Muscle of leg (tissue), 16 donors: ENCODE measurements at places on chromosomes 12 and 14. TPM values are rescaled to one million over a fixed set of nuclear protein-coding genes. Genes with fewer than 3 reads are reported as not detected.

ISCU gene
- total RNA-seq, result 106 TPM

HSPB8 gene
- 125 TPM for total RNA-seq

CCDC85C gene
- total RNA-seq, result 3.4 TPM

CMA1 gene
- 0.13 TPM for total RNA-seq

PPFIA2 gene
- 3.1 TPM for total RNA-seq

ADAMTS20 gene
- total RNA-seq, result 0.09 TPM

PPM1H gene
- total RNA-seq, result 3.3 TPM

GYS2 gene
- total RNA-seq, result 0.13 TPM

BATF gene
- 0.44 TPM for total RNA-seq

DAAM1 gene
- 25.2 TPM for total RNA-seq

ZCCHC8 gene
- total RNA-seq, result 20.9 TPM

BICDL1 gene
- 1.3 TPM for total RNA-seq
